ENCODE measurements at places on chromosomes 2 and 18.

DNA sequence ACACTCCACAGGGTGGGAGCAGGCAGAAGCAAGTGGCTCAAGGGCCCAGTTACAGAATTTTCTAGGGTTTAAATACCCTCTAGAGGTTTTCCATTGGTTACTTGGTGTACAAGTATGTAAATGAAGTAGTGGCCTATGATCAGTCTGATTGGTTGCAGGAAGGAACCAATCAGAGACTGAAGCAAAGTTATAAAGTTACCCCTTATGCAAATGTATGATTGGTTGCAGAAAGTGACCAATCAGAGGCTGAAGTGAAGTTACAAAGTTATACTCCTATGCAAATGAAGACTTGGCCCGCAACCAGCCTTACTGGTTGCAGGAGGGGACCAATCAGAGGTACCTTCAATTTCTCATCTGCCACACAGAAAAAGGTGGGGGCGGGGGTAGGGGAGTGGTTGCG, 154.6 kb downstream of the INO80D start:
- no peak for DNase-seq

DNA sequence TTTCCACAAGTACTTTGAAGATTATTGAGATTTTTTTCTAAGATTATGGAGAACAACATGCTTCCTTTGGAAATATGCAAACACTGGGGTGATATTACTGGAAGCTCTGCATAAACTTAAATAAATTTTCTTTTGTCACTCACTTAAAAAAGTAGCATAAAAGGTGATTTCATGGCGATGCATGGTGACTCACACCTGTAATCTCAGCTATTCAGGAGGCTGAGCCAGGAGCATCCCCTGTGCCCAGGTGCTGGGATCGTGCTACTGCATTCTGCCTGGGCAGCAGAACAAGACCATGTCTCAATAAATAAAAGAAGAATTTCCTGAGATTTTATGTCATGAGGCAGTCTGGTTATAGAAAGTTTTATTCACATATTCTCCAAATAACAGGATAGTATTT, 679.1 kb upstream of the CDH2 start:
- DNase-seq: no peak

DNA sequence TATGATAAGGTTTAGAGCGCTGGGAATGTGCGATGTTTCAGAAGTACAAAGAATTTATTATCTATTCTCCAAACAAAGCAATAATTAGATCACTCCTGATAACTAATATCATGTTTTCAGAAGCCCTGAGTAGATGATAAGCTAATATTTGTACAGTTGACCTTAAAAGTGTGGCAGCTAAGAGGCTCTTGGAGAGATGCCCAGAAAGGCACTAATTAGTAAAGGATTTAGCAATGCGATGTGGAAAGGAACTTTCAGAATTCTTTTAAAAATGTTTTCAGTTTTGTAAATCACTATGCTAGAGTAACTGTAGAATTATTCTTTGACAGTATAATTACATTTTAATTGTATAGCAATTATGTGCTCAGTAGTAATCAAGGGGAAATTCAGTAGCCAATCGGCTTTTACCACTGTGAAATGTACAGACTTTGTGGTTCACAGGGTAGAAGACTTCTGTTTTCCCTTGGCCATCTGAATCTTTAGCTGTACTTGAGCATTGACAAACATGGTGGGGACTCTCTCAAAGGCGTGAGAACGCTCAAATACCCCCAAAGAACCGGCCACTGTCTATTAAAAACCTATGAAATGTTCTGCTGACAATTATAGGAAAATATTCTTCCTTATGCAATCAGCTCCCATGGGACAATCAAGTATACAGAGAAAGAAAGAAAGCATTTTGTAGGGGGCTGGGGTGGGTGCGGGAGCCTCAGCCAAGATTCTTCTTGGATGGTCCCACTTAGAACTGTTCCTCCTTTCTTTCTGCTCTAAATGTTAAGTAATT, 262.8 kb upstream of the AGAP1 start:
- no peak for DNase-seq

DNA sequence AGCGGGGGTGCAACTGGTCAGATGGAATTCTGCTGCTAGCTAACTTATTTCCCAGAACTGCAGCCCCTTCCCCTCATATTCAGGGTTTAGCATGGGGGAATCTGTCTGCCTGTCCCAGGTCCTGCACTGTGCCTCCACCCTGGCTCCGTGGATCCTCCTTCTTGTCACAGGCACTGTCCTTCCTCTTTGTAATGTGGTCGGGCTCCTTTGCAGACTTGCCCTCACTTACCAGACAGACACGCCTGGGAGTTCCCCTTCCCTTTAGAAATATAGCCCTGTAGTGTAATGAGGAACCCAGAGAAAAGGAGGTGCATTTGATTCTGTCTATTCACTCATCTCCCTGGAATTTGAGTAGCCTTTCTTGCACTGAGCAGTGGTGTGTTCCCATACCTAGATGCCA, 108.7 kb downstream of the TRIM43 start:
- no peak for DNase-seq

- no peak for DNase-seq
Measured at GRCh38 chr2:205524656-205525055, 157.6 kb upstream of the NRP2 start.

GRCh38 chr2:31331156-31331555, 83.4 kb downstream of the XDH start:
- no peak for DNase-seq

DNA sequence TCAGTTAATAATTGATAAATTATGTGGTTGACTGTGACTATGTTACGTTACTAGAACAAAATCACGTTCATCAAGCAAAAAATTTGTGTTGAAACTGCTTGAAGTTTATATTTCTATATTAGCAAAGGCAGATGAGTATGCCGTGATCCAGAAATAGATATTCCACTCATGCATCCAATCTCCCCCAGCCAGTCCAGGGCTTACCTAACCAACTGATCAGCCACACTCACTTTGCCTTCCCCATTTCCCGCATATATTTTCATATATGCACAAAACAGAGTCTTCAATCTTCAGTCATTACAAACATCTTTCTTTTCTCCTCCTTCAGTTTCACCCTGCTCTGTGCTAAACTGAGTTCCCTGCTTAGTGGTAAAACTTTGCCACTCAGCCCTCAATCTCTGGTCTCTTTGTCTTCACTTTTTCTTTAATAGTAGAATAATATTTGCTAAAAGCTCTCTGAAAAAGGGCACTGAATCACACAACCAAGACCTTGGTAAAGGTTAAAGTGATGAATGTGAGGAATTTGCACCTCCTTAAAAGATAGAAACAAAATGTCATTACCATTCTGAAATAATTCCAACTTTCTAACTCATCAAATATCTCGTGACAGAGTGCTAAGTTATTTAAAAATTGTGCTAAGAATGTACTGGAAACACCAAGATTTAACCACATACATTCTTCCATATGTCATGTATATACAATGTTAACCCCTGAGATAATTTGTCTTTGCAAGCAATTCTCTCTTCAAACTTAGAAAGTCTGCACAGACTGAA, 893.2 kb upstream of the CRIM1 start:
- peak; percentile 60 for DNase-seq

- DNase-seq: no peak
Measured at GRCh38 chr2:45794134-45794617, 142.7 kb downstream of the PRKCE start.

GRCh38 chr2:172181840-172182239, 79.1 kb upstream of the DLX2 start:
- DNase-seq: no peak

GRCh38 chr2:11865805-11866204, 119.4 kb downstream of the LPIN1 start:
- DNase-seq: no peak

- DNase-seq: no peak
Measured at GRCh38 chr2:232457121-232458011, 1.4 kb downstream of the ALPI start.

DNA sequence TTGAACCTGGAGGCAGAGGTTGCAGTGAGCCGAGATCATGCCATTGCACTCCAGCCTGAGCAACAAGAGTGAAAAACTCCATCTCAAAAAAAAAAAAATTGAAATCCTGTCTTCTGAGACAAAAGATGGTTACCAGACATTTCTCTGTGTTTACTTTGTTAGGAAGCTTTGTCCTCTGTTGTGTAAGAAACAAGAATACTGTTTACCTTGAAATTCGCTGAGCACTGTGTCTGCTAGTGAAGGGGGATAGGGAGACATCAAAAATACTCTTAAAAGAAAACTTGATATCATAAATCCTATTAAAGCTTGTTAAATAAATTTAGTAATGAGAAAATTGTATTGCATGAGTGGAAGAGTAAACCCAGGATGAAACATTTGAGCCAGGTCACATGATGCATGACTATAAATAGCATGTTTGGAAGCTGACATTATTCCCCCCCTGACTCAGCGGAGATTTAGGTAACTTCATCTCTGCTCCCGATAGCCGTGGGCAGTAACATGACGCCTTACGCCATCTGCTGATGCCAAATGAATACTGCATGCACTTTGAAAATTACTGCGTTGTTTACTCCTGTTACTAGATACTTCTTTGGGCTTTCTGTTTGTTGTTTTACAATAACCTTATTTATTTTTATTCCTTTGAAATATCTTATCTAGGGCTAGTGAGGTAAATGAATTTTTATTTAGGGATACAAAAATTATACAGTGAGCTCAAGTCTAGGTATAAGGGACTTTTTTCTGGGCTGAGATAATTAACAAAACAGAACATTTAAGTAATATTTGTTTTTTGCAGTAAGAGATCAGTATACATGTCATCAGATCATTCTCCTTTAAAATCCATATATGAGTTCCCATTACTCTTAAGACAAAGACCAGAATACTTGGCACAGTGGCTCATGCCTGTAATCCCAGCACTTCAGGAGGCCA, 134.9 kb downstream of the MAP3K20 start:
- peak; percentile 91 for DNase-seq

DNA sequence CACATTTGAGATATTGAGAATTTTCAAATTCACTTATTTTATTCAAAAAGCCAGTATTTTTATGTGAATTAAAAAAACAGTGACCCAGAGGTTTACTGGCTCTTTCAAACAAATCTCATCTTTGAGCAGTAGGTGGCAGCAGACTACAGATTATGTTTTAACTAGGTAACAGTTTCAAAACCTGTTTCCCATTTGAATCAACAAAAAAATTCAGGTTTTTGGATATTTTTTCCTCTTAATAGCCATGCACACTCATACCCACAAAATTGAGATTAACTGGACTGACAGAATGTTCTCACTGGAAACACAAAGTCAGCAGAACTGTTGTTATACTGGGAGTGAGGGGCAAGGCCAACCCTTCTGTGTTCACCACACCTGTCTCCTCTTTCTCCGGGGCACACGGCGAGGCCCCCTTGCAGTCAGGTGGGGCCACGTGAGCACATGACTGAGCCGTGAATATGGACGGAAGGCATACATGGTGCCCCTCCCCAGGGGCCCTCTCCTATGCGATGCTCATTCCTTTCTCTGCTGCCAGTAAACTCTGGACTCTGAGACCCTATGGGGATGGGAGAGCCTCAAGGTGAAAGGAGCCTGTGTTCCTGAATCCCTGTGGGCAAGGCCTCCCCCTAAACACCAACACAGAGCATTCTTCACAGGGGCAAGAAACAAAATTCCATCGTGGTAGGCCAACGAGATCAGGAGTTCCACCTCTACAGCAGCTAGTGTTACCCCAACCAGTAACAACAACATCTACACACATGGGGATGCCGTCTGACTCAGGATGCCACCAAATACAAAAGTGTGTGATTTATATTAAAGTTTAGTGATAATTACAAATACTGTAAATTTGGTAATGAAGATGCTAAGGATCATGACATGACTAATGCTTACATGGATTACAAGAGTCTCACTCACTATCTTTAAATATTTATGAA, 80.4 kb downstream of the LPIN2 start:
- no peak for DNase-seq

DNA sequence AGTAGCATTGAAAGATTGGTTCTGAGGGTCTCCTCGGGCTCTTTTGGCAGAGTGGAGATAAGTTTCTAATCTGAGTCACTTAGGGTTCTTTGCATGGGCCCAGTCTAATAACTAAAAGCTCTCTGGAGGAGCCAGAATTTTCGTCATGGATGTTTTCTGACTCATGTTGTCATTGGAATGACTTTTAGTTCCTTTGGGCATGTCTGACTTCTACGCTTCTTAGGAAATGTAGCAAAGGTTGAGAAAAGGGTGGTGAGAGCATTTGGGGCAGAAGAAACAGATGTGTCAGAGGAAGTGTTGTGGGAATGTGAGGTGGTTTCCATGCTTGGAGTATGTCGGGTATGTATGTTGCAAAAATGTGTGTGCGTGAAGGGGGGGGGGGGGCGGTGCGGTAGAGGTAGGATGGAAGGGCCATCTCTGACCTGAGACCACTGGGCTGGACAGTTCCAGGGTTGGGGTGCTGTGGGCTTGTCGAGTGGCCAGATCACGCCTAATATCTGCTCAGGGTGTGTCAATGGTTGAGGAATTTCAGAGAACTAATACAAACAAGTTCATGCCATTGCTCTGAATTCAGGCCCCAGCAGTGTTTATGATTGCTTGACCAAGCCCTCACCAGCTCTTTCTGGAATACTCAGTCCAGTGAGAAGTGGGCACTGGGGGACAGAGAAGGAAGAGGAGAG, 26.9 kb downstream of the KLHL29 start:
- DNase-seq: peak; percentile 76

DNA sequence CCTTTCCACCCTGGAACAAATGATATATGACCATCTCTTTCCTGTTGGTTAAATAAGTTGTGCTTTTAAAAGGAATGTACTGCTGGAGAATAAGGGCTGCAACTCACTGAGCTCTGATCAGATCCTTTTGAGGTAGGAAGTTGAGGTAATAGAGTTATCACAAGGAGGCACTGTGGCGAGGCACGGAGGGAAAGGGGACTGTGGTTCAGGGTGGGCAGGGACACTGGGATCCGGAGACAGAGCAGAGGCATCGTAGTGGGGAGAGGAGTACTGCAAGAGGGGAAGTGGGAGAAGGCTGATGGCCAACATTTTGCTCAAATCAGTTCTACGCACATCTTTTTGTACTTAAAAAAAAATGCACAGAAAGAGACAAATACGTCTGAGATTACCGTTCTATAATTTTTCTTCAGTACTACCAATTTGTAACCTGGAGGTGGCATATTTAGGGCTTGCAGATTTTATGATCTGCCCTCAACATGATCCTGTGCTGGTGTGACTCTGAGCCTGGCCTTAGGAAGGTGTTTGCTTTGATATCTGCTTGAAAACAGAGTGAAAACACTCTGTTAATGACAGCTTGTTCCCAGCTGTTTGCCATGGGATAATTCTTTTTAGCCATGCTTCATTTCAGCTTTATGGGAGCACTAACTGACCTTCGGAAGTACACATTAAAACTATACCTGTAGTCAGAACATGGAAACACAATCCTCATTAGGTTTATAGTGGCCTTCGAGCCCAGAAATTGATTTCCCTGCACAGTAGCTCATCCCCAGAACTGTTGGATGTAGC, 168.1 kb downstream of the KCNE4 start:
- no peak for DNase-seq

DNA sequence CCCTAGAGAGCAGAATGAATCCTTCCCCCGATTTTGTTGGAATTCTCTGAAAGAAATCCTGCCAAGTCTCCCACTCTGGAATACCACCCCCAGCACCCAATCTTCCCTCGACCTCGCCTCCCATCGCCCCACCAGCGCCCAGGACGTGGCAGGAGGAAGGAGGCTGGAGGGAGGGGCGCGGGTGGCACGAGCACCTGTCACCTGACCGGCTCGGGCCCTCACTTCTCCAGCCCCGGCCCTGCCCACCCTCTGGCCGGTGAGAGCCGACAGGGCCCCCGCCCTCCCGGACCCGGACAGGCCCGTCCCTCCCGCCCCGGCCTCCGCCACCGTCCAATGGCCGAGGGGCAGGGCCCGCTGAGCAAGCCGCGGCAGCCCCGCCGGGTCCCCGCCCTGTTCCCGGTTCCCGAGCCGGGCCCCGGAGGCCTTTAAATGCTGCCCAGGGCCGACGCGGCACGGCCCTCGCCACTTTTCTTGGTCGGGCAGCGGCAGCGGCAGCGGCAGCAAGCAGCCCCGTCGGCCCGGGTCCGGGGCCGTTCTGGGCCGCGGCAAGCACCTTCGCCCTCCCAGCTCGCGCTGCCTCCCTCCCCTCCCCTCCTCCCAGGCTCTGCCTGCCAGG, at the start of gene LGALSL:
Gene LGALSL (plus strand): TSS at position 393 of the 616 bp plus-strand sequence. CDS start 384 bp downstream, outside the sequence.
- no peak for DNase-seq
